ENCODE measurements at places on chromosomes 4 and X.

GRCh38 chrX:119753639-119754257 is 4.6 kb upstream of the SOWAHD start:
- no peak for DNase-seq

DNA sequence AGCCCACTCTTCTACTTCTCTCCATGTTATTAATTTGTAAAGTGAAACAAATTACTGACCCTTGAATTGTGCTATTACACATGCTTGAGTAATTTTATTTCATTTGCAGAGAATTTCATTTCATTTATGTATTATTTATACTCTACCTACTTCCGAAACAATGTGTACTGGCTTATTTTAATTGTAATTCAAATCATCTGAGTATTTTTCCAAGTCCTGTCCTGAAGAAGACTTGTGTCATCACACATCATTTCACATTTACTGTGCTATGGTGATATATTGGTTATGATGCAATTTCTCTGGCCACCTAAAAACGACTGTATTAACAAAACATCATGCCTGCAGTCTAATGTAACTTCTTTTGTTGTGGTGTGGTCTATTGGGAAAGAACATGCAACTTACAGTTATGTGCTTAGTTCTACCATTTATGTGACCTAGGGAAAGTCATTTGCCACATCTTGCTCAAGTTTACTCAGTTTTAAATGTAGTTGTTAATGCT is 384.5 kb downstream of the RPA4 start:
- DNase-seq, result no peak

DNA sequence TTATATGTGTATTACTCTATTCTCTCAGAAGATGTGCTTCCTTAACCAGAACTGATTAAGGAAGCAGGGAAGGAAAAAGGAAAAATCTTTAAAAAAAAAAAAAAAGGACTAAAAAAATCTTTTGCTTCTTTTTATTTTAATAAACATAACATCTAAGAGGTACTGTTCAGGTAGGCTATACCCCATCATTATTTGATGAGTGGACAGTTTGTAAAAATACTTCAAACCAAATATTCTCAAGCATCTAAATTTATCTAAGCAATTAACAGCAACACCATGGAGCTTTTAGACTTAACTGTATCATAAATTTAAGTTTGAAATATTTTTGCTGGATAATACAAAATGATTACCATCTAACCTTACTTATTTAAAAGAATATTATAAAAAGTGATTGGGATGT is 168.9 kb downstream of the MAB21L2 start:
- DNase-seq, result no peak

- no peak for DNase-seq
These were observed 730.8 kb downstream of the IL1RAPL1 start for GRCh38 chrX:29318012-29318411.

GRCh38 chr4:76306882-76307659 is 538 bp downstream of the STBD1 start:
- DNase-seq, result no peak

DNA sequence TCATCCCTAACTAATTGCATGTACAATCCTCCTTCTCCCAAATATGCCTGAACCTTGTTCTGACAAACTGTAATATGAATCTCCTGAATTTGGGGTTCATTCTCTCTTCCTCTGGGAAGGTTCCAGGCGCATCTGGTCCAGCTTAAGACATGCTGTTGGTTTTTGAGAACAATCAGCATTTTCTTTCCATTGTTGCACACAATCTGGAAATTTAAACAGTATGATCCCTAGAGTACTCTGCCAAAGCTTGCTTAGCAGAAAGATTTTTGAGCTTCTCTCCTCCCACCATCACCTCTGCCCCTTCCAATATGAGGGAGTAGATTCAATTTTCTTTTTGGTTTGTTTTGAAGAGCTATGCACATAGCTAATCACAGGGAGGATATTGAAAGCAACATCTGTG is 50.1 kb downstream of the SRPX start:
- no peak for DNase-seq

GRCh38 chr4:156977435-156978160 is 6.0 kb upstream of the PDGFC start:
- no peak for DNase-seq

DNA sequence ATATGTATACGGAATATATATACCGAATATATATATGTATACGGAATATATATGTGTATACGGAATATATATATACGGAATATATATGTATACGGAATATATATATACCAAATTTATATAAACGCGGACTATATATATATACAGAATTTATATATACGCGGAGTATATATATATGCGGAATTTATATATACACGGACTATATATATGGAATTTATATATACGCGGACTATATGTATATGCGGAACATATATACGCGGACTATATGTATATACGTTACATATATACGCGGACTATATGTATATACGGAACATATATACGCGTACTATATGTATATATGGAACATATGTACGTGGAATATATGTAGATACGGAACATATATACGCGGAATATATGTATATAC is 78.6 kb downstream of the ARHGAP36 start:
- no peak for DNase-seq

GRCh38 chr4:13920901-13921300 is 293.4 kb upstream of the BOD1L1 start:
- no peak for DNase-seq

- no peak for DNase-seq
These were observed 83.4 kb downstream of the PALLD start for GRCh38 chr4:168580228-168580627.

DNA sequence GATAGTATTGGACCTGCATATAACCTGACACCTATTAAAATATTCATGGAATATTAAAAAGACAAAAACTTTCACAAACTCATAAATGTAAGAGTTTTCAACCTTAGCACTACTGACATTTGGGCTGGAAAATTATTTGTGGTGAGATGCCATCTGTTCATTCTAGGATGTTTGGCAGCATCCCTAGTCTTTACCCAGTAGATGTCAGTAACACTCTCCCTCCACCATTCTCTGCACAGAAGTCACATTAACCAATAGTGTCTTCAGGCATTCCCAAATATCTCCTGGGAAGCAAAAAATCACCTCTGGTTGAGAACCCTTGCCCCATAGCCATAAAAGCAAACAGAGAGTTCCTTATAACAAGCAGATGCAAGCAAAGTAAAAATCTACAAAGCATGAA is 41.4 kb upstream of the NDST4 start:
- no peak for DNase-seq

GRCh38 chr4:123788577-123788976 is 392.0 kb downstream of the SPRY1 start:
- DNase-seq, result no peak

GRCh38 chr4:189124149-189124758 is 816.4 kb upstream of the FRG1 start:
- DNase-seq, result no peak

Measured in stimulated activated CD8-positive, alpha-beta memory T cell treated with anti-CD3 and anti-CD28 coated beads, Interleukin-4, amount 100 ng/mL, for 24 hours (primary cell).